ENCODE measurements at places on chromosomes 11 and 22.

GRCh38 chr11:76152741-76153570 is 53.3 kb downstream of the WNT11 start:
- H3K27me3 ChIP-seq, result no peaks in the 10 kb centered on the region
- peak; percentile 32 for DNase-seq
- peak overlapping the region; percentile 70 for H3K4me3 ChIP-seq
- H3K36me3 ChIP-seq, result peaks cover 6% of the 10 kb centered on the region

DNA sequence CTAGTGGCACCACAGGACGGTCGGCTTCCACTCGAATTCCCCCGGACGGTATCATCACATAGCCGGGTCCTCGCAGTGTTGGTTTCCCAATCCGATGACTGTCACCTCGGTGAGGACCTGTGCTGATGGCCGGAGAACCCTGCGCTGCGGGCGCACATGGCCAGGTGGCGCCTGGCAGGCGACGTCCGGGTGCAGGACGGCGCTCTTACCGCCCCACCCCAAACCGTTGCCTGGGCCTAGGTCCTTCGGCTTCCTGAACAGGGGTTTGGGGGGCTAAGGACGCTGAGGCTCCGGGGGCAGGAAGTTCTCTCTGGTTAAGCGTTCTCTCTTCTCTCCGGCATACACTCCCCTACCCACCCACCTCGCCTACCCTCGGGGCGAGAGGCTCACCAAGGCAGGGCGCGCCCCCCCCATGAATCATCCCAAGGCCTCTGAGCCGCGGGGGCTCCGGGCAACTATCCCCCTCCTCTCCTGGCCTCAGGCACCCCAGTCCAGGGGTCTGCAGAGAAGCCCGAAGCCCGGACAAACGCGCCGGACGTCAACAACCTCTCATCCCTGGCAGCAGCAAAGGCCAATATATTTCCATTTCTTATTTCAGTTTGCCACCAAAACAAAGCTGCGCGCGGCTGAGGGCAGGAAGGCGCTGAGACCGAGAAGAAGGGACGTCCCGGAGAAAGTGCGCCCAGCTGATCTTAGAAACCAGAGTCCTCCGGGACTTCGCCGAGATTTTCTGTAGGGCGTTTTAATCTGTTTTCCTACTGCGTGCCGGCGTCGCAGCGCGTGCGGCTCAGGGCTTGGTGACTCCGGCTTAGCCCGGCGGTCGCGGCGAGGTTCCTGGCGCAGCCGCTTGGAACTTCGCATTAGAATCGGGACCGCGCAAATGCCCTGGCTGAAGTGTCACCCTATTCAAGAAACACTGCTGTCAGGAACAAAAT is 5.6 kb downstream of the ALX4 start:
- H3K27me3 ChIP-seq, result peaks cover 99% of the 10 kb centered on the region
- no peak for DNase-seq
- peaks cover 18% of the 10 kb centered on the region for H3K4me1 ChIP-seq
- no peak overlapping the region for H3K27ac ChIP-seq
- peak overlapping the region; percentile 84 for H3K4me3 ChIP-seq

DNA sequence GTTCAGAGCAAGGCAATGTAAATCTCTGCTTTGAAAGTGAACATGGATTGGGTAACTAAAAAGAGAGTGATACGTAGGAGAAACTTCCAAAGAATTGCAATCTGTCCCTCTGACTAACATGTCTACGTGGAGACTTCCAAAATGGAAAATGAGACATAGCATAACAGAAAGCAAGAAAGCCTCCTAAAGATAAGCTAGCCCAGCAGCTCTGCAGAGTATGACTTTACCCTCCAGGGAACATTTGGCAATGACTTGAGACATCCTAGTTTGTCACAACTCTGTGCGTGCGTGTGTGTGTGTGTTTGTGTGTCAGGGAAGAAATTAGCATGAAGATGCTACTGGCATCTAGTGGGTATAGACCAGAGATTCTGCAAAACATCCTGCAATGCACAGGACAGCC is 817.4 kb downstream of the NTM start:
- no peak overlapping the region for H3K27ac ChIP-seq
- H3K4me1 ChIP-seq, result no peaks in the 10 kb centered on the region
- H3K27me3 ChIP-seq, result no peaks in the 10 kb centered on the region
- no peak for DNase-seq
- no peak overlapping the region for H3K4me3 ChIP-seq
- no peaks in the 10 kb centered on the region for H3K36me3 ChIP-seq

GRCh38 chr11:9951807-9952206 is 287.9 kb downstream of the SWAP70 start:
- H3K27ac ChIP-seq, result no peak overlapping the region
- DNase-seq, result no peak
- H3K36me3 ChIP-seq, result no peaks in the 10 kb centered on the region
- no peaks in the 10 kb centered on the region for H3K27me3 ChIP-seq

GRCh38 chr22:50148991-50149721 is 21.4 kb upstream of the PANX2 start:
- DNase-seq, result peak; percentile 65
- no peaks in the 10 kb centered on the region for H3K36me3 ChIP-seq
- H3K27me3 ChIP-seq, result peaks cover 9% of the 10 kb centered on the region
- no peak overlapping the region for H3K27ac ChIP-seq

DNA sequence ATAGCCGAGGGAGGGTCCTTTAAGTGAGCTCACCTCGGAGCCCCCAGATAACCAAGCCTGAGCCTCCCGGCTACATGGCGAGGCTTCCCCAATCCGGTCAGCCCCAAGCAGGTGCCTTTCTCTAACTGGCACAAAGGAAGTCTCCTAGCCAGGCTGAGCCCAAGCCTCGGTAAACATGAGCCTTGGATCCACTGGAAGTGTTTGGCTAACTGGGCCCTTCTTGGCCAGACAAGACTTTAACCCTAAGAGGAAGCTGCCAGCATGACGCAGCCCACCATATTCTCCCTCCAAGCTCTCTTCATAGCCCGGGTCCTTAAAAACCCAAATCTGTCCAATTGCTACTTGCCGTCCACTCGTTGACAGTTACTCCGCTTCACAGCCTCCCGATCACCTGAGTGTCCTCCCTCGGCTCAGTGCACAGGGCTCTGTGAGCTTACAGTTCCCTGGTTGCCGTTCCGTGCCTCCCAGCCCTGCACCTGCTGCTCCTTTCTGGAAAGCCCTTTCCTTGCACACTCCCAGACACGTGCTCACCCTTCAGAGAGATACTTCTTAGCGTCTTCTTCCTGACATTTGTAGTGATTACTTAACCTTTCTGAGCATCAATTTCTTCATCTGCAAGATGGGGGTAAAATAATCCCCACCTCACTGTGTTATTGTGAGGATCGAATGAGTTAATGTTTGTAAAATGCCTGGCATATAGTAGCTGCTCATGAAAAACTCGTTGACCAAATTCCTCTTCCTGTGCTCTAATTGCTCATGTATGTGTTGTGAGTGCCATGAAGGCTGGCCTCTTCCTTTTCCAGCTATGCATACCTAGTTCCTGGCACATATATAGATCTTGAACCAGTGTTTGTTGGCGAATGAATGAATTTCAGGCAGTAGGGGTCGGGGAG is 25.6 kb downstream of the TXN2 start:
- H3K36me3 ChIP-seq, result peaks cover 17% of the 10 kb centered on the region
- H3K27me3 ChIP-seq, result no peaks in the 10 kb centered on the region
- H3K4me3 ChIP-seq, result peak overlapping the region; percentile 67
- H3K27ac ChIP-seq, result peak overlapping the region; percentile 82

- H3K27me3 ChIP-seq, result peaks cover 51% of the 10 kb centered on the region
- peaks cover 1% of the 10 kb centered on the region for H3K36me3 ChIP-seq
- peaks cover 7% of the 10 kb centered on the region for H3K4me1 ChIP-seq
- H3K4me3 ChIP-seq, result no peak overlapping the region
- DNase-seq, result no peak
- no peak overlapping the region for H3K27ac ChIP-seq
These were observed 50.5 kb upstream of the WNT7B start for GRCh38 chr22:46027211-46028105.

GRCh38 chr11:130428316-130429119 is at the start of gene ADAMTS8:
Gene ADAMTS8 (minus strand): TSS chr11:130428609. CDS start chr11:130428286, 323 bp downstream.
- H3K4me1 ChIP-seq, result peaks cover 14% of the 10 kb centered on the region
- DNase-seq, result no peak
- no peak within 1 kb of the TSS for H3K27ac ChIP-seq
- peak within 1 kb of the TSS; percentile 69 for H3K4me3 ChIP-seq
- peaks cover 71% of the 10 kb centered on the region for H3K27me3 ChIP-seq
- no peaks in the 10 kb centered on the region for H3K36me3 ChIP-seq

DNA sequence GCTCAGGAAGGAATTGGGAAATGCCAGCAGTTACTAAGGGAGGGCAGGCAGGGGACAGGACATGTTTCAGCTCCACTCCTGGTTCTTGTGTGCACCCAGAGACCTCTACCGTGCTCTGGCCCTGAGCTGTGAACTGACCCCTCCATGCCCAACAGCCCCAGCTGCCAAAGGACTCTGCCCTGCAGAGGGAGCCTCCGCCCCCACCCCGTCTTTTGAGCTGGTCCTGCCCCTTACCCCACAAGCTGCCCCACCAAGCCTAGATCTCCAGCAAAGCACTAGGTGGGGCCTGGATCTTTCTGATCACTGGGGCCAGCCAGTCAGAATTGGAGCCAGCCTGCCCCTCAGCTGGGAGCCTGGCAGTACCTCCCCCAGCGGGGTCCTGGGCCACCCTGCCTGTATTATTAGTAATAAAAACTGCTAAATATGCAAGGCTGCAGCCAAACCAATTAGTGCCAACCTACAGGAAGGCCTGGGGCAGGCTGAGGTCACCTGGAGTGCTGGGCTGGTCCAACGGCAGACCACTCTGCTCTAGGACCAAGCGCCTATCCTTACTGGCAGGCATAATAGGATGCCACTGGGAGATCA is 23.9 kb upstream of the DRICH1 start:
- no peak overlapping the region for H3K27ac ChIP-seq
- H3K27me3 ChIP-seq, result no peaks in the 10 kb centered on the region
- H3K4me3 ChIP-seq, result no peak overlapping the region
- no peaks in the 10 kb centered on the region for H3K4me1 ChIP-seq
- no peak for DNase-seq

DNA sequence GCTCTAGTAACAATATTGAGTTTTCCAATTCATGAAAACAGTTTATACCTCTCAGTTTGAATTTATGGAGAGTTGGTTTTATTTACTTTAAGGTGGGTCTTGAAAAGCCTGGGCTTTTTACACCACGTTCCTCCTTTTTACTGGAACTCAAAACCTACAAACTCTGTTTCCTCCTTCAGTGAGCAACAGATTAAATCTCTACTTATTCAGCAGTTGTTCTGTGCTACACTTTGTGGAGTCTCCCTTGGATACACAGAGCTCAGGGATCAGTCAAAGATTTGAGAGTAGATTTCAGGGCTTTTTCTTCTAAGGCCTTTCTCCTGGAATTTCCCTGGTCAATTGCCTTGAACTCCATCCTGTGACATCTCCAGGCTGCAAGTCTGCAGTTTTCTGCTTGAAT is 3.5 kb downstream of the NXPE1 start:
- peaks cover 19% of the 10 kb centered on the region for H3K27me3 ChIP-seq
- H3K4me3 ChIP-seq, result no peak overlapping the region
- H3K4me1 ChIP-seq, result no peaks in the 10 kb centered on the region
- no peak overlapping the region for H3K27ac ChIP-seq

DNA sequence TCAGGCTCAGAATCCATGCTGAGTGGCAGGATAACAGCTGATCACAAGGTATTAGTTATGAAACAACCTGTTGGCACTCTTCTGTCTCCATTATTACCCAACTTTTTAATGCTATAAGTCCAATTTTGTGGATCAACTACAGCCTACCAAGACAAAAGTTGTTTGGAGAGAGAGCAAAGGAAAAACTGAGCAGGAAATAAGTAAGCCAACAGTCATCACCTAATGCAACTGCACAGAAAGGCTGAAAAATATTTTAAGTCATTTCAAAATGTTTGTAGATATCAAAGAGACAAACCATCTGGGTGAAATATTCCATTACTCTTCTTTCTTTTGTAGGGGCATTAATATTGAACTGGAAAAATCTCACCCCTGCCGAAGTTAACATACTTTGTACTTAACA is 41.6 kb downstream of the FDX1 start:
- H3K27me3 ChIP-seq, result no peaks in the 10 kb centered on the region
- DNase-seq, result no peak
- peaks cover 5% of the 10 kb centered on the region for H3K4me1 ChIP-seq
- peaks cover 5% of the 10 kb centered on the region for H3K36me3 ChIP-seq

DNA sequence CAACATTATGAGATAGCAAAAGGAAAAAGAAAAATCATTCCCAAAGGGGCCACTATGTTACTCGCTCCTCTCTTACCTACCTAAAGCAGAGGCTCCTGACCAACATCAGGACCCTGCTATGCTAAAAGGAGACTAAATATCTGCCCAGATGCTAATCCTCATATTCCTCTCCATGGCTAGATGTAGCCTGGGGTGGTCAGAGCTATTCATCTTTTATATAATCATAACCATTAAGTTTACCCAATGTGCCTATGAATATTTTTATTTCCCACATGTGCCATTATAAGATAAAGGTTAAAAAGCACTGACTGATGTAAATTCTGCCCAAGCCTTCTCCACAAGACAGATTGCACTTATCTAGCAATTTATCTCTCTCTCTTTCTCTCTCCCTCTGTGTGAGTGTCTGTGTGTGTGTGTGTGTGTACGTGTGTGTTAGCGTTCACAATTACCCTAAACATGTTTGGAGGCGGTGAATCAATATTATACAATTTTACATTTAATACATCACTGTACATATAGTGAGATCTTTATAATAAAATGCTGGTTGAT is 41.2 kb upstream of the ANO5 start:
- H3K4me1 ChIP-seq, result no peaks in the 10 kb centered on the region
- no peak overlapping the region for H3K4me3 ChIP-seq
- no peaks in the 10 kb centered on the region for H3K27me3 ChIP-seq
- H3K36me3 ChIP-seq, result no peaks in the 10 kb centered on the region

GRCh38 chr22:44025171-44026065 is 1.3 kb downstream of the PARVB start:
- peaks cover 43% of the 10 kb centered on the region for H3K4me1 ChIP-seq
- no peak for DNase-seq
- H3K36me3 ChIP-seq, result peaks cover 4% of the 10 kb centered on the region
- no peaks in the 10 kb centered on the region for H3K27me3 ChIP-seq

DNA sequence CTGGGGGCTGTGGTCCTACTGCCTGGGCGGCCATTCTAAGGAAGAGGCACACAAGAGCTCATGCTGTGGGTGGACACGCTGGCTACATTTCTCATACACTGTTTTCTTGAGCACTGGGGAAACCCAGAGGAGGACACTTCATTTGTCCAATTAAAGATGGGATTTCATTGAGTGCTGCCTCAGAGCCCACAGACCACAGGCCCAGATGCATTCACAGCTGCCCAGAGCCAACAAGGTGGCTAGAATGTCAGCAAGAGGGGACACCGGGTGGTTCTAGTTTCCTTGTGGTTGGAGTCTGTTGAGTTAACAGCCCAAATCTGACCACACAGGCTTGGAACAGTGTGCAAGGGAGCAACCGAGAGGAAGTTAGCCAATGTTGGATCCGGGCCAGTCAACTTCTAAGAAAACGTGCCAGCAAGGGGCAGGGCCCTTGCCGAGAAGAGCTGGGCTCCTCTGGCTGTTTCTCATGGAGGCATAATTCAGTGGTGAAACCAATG is 35.0 kb upstream of the SORL1 start:
- DNase-seq, result peak; percentile 37
- H3K4me1 ChIP-seq, result peaks cover 35% of the 10 kb centered on the region
- H3K27ac ChIP-seq, result peak overlapping the region; percentile 79
- no peak overlapping the region for H3K4me3 ChIP-seq

GRCh38 chr11:12134236-12134585 is 23.8 kb downstream of the MICAL2 start:
- no peaks in the 10 kb centered on the region for H3K27me3 ChIP-seq
- no peak for DNase-seq

All from central memory CD8-positive, alpha-beta T cell (primary cell).